Brain pericyte (primary cell): ENCODE measurements at places on chromosomes 7 and 10.

- DNase-seq = no peak
These were observed 4.8 kb downstream of the KLF6 start for GRCh38 chr10:3780021-3780770.

DNA sequence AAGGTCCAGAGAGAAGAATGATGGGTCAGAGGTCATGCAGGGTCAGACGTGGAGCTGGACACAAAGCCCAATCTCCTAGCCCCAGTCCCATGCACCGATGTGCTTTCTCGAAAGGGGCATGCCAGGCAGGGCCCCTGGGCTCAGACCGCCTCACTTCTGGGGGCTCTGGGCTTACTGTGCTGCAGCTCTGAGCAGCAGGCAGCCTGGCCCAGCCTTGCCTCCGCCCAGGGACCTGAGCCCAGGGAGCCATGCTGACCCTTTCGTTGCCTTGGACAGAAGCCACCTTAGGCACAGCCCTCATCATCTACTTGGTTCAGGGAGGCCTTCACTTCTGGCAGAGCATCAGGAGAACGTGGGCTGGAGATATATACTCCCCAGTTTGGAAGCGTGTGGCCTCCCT, 161.2 kb downstream of the GRK5 start:
- DNase-seq = no peak

GRCh38 chr7:30780941-30781340, 9.7 kb downstream of the MINDY4 start:
- DNase-seq = no peak

DNA sequence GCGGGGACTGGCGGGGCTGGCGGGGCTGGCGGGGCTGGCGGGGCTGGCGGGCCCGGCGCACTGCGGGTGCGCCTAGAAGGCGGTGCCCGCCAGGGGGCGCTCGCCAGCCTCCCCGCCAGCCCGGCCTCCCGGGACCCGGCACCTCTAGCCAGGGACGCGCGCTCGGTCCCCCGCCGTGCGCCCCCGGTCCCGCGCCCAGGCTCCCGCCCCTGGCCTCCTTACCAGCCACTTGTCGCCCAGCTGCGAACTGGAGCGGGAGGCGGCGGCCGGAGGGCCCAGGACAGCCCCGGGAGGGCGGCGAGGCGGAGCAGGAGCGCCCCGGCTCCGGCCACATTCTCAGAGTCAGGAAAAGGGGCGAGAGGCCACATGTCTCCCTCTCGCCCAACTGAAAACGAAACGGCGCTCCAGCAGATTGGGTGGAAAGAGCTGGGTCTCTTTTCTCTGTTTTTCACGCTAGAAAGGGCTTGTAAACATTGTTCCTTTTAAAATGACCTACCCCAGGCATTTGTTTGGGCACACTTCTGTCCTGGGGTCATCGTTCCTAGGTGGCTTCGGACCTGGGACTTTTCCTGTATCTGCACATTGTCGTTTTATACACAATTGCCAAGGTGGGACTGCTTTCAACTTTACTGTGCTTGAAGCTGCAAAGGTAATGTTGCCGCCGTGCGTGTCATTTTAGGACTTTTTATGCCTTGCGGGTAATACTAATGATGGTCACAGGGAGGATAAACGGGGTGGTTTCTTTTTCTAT, 378 bp upstream of the PRKCQ start:
- no peak for DNase-seq

- DNase-seq = no peak
These were observed 15.7 kb downstream of the TMEM106B start for GRCh38 chr7:12226756-12227155.

DNA sequence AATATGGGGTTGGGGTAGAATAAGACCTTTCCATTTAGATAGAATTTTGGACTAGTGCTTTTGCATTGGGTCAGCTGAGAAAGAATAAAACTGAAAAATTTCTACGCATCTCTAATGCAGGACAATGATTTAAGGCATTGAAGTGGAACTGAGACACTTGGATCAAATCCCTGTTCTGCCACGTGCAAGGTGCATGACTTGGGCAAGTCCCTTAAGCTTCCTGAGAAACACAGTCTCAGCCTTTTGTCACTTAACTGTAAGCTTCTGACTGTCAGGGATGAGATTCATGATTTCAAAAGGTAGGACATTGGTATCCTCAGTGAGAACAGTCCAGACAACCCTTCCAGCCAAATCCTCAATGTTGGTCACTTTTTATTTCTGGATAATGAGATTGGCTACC, 59.2 kb downstream of the ENTPD1 start:
- DNase-seq = no peak

DNA sequence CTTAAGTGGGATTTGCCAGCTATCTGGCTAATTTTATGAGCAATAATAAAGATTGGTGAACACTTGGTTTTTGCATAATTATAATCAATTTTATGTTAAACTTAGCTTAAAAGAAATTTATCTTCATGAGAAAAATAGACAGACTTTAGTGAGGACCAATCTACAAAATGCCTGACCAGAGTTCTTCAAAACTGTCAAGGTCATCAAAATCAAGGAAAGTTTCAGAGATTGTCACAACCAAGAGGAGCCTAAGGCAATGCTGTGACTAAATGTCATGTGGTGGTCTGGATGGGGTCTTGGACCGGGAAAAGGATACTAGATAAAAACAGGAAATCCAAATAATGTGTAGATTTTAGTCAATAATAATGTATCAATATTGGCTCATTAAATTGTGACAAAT, 17.7 kb upstream of the FAM170B start:
- DNase-seq = no peak

GRCh38 chr10:30783939-30784501, 154.5 kb upstream of the LYZL2 start:
- peak; percentile 70 for DNase-seq

- DNase-seq = no peak
These were observed 710 bp upstream of the C10orf105 start for GRCh38 chr10:71720288-71720687.

- no peak for DNase-seq
These were observed 65.5 kb downstream of the OSBPL3 start for GRCh38 chr7:24914465-24914859.

DNA sequence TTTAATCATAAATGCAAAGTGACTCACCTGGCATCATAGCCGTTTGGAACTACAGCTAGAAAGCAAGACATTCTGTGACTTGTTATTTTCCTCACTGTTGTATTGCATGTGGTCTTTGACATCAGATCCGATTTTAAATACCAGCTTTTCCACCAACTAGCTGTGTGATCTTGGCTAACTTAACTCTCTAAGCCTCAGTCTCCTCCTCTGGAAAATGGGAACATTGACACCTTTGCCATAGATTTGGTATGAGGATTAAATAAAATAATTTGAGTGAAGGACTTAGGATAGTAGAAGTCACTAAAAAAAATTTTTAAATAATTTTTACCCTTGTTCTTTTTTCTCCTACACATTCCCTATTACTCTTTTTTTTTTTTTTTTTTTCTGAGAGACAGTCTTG, 155.0 kb upstream of the TCF7L2 start:
- no peak for DNase-seq

GRCh38 chr10:103554488-103555324, 61.2 kb downstream of the NEURL1 start:
- no peak for DNase-seq
